CD4-positive, alpha-beta T cell treated with Interleukin-4 for 1 hour (primary cell): ENCODE measurements at places on chromosomes 13 and 19.

GRCh38 chr19:41612483-41612882 lies 14.4 kb downstream of the CEACAM4 start:
- DNase-seq = no peak

DNA sequence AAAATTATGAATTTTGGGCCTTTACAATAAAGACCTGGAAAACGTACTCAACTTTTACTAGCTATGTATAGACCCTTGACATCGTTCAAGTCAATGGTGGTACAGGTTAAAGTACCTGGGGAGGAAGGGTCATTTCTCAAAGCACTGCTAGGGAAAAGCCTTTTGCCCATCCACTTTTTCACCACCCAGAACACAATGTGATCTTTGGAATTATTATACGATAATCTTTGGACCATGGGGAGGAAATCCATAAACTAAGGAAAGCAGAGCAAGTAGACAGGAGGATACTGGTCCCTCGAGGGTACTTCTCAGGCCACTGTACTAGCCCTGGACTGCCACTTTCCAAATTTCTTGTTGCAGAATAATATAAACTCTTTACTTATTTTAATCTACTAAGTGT lies 39.5 kb downstream of the UBL3 start:
- DNase-seq = no peak

DNA sequence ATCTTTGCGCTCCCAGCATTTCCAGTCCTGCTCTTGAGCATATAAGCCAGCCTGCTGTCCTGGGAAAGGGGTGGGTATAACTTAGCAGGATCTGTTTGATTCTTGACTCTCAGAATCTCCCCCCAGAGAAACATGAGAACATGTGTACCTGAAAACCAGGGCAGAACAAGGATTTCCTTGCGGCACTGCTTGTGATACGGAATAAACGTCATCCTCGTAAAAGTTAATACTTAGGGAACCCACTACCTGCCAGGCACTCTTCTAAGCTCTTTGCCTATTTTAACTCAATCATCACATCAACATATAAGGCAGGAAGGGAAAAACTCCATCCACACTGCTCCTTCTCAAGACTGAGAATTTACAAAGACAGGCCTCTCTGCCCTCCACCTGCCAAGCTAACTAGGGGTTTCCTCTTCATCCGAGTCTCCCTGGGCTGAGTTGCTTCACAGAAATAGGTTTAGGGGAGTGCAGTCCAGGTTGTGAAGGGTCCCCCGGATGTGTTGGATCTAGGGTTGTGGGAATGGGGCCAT lies 1.1 kb downstream of the ZNF653 start:
- DNase-seq = no peak

DNA sequence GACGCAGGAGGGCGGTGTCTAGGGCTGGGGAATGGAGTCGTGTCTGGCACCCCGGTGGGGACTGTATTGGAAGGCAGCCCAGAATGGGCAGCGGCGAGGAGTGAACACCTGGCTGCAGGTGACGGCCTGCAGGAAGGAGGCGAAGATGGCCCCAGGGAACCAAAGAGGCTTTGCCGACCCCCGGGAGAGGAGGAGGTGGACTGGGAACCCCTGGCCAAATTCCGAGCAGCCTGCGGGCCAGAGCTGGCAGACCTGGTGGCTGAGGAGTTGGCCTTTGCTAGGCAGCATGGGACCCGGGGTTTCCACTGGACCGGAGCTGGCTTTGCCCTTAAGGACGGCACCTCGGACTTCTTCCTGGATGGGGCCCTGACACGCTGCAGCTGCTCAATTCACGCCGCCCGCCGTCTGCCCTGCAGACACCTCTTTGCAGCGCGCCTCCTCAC lies 25.9 kb downstream of the ZSWIM9 start:
- no peak for DNase-seq

DNA sequence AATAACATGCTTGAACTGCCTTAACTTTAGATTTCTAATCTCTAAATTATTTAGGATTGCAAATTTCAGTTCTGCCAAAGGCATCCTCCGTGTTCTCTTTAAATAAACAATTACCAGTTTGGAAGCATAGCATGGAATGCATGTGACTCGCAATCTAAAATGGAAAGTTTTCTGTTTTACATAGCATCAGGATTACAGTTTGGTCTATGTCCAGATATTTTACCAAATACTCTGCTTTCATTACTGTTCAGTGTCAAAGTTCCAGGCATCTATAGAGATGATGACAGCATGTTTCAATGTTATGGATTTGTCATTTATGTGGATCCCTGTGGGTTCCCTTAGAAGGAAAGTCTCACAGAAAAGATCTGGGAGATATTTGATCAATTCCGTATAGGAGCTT lies 16.8 kb downstream of the FLT1 start:
- DNase-seq = no peak

- DNase-seq = peak; percentile 55
Observed at GRCh38 chr19:45569619-45570421, 14.8 kb downstream of the OPA3 start.

DNA sequence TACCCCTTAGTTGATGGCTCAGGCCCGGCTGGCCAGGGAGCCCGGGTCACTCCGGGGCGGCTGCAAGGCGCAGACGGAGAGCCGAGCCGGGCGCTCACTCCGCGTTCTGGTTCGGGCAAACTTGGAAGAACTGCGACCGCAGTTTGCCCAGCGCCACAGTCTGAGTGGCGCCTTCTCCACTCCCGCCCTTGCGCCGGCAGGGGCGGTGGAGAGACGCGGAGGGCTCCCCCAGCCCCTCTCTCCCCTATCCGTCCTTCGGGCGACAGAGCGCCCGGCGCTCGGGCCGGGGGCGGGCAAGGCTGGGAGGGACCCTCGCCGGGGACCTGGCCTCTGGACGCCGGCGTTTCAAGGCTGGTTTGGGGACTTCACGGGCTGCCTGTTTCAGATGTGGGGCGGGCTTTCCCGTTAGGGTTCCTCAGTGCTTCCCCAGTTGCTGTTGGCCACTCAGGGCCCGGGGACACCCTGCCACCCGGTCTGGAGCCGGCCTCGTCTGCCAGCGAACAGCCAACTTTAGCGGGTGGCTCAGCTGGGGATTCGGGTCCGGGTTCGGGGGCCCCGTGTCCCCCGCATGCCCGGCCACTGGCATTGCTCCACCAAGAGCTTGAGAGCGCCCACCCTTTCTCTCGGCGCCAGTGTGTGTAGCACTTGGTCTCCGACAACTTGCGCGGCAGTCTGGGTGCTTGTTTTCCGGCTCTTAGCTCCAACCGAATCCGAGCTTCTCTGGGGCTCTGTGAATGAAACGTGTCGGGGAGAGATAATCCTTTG lies 1.5 kb downstream of the GPC6 start:
- no peak for DNase-seq

- no peak for DNase-seq
Observed at GRCh38 chr19:325173-325936, 19.2 kb downstream of the MIER2 start.

GRCh38 chr13:98309569-98310335 lies 132.7 kb upstream of the RNF113B start:
- no peak for DNase-seq

- no peak for DNase-seq
Observed at GRCh38 chr19:3538965-3539755, at the start of gene TEKTIP1. Gene TEKTIP1 (plus strand): TSS chr19:3539174. CDS start chr19:3539178, 4 bp downstream.

- DNase-seq = no peak
Observed at GRCh38 chr19:56661248-56661647, 10.3 kb downstream of the ZNF835 start.

GRCh38 chr13:108230377-108230776 lies 12.2 kb downstream of the ABHD13 start:
- no peak for DNase-seq

GRCh38 chr13:70311191-70311590 lies 202.9 kb upstream of the KLHL1 start:
- no peak for DNase-seq

DNA sequence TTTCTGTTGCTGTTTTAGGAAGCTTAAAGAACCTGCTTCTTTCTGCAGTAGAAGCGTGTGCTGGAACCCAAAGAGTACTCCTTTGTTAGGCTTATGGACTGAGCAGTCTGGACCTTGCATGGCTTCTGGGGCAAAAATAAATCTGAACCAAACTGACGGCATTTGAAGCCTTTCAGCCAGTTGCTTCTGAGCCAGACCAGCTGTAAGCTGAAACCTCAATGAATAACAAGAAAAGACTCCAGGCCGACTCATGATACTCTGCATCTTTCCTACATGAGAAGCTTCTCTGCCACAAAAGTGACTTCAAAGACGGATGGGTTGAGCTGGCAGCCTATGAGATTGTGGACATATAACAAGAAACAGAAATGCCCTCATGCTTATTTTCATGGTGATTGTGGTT lies 103.1 kb downstream of the TNFRSF19 start:
- DNase-seq = no peak

DNA sequence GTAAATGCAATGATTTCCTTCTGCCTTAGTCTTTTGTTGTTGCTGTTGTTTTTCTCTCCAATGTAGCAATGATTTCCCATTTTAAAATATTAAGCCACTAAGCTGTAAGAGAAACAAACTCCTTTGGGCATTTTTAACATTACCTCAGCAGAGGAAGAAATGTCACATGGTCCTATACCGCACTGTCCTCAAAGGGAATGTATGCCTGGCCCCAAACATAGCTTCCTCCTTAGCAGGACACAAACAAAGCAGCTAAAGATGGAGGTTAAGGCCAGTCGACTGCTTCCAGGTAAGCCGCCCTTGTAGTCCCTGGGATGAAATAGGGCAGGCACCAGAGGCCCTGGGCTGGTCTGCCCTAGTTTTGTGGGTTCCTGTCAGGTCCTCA lies 249.0 kb downstream of the TSHZ3 start:
- no peak for DNase-seq

- no peak for DNase-seq
Observed at GRCh38 chr13:34165158-34165557, 347.2 kb downstream of the RFC3 start.

DNA sequence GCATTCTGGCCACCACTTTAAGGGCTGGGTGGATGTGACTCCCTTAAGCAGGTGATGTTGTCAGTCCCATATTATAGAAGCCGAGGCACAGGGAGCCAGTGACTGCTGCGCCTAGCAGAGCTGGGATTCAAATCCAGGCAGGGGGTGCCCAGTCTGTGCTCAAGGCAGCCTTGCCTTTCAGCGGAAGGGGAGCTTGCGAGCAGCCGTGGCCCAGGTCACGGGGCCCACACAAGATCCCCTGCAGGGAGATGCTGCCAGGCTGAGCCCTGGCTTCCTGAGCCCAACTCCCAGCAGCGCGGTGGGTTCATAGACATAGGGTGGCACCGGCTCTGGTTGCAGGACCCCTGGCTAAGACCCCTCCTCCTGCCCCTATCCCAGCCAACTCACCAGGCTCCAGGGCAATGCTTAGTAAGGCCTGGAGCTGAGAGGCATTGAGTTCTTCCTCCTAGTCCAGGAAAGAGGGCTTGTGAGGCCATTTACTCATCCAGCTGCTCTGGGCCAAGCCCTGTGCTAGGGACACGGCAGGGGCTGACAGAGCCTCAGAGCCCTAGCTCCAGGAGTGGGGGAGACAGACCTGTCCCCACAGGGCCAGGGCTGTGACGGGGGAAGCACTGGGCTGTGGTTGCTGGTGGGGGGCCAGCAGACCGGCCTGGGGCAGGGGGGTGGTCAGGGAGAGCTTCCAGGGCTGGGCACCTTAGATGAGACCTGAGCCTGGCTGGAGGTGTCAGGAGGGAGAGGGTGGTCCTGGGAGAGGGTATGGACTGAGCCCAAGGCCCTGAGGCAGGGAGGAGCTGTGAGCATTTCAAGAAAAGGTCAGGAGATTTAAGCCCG lies 9.6 kb downstream of the CAPN12 start:
- peak; percentile 38 for DNase-seq

DNA sequence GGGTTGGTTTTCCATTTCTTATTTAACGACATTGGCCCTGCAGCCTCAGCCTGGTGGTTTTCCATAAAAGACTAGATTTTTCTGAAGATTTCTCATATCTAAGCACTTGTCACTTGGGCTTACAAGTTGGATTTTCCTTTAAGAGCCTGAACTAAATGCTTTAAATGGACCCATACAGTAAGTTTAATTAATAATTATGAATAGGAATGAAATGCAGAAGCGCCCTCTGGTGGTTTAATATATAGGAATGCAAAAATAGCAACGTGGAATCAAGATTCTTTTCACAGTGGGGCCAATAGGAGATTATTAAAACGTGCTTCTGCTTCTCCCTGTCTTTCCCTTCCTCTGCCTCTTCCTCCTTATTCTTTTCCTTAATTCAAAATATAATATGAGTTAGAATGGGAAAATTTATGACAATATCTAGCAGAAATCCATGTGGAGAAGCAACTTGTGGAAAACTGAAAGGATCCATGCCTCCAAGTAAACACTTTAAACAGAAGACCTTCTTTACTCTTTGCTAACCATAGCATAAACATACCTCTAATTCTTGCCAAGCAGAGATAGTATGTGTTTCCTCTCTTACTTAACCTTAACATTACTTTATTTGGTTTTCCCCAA lies 324.0 kb downstream of the GPC5 start:
- DNase-seq = peak; percentile 19

DNA sequence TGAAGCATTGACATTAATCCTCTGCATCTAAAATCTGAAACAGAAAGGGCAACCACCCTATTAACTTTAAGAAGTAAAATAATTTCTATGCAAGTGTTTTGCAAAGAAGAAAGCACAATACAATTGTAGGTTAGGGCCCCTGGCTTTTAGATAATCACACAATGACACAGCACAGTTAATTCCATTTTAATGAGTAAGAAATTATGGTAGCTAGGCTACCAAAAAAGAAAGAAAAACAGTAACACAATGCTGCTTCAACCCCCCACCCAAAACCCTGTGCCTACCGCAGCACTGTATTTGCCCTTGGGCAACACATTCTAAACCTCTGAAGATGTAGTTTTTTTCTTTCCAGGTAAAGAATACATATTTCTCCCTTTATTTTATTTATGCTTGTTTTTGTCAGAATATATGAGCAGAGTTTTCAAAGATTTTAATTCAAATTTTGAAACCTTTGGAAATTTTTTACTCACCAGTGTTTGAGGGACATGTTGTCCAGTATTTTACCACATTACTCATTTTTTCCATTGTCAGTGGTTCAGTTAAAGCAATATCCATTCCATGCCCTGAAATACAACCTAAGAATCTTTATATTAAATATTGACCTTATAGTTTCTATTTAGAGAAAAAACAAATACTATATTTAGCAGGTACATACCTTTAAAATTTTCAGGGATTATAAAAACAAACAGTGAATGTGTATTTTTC lies 21.1 kb downstream of the SOHLH2 start:
- DNase-seq = no peak

- DNase-seq = no peak
Observed at GRCh38 chr13:100175078-100175802, 86.3 kb downstream of the PCCA start.

DNA sequence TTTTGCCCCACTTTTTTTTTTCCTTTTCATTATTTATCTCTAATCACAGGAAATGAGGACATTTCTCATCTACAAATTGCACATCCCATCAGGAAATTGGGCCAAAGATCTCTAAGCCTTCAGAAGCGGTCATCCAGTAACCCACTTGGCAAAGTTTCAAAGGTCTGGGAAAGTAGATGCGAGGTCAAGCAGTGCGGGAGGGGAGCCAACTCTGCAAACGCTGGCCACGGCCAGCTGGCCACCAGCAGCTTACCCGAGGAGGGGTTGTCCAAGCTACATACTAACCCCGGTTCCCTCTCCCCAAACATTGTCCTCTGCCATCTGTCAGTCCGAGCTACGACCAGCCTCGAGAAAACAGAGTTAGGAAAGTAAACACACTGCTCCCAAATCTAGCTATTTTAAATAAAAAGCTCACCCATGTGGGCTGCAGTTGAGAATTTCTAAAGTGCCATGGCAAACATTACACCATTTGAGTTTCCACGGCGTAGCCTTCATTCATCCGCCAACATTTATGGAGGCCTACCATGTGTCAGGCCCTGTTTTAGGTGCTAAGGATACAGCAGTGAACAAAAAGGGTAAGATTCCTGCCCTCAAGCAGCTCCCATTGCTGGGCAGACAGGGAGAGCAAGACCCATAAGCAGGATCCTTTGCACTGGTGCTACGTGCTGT lies 11.5 kb downstream of the FFAR2 start:
- DNase-seq = no peak
